NCI-H1436 (cell line): ENCODE measurements at places on chromosomes 5 and 9.
A peak's percentile ranks its signal among the peaks of the same experiment; 100 is the strongest.

DNA sequence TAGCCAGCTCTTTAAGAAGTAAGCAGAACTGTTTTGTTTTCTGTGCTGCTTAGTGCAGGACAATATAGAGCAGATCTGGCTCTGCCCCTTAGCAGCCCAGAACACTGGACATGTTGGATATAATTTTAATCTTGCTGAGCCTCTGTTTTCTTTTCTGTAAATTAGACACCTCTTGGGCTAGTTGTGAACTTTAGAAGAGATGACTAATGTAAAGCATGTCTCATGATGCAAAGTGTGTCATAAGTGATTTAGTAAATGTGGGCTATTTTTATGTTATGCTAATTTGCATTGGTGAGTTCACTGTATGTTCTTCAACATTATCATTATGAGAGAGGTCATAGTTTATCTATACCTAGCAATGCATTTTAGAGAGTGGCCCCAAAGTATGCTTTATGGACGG, 156.1 kb upstream of the ADAMTSL1 start:
- DNase-seq: no peak

GRCh38 chr5:60209146-60209840, 315.8 kb upstream of the PDE4D start:
- DNase-seq: no peak

DNA sequence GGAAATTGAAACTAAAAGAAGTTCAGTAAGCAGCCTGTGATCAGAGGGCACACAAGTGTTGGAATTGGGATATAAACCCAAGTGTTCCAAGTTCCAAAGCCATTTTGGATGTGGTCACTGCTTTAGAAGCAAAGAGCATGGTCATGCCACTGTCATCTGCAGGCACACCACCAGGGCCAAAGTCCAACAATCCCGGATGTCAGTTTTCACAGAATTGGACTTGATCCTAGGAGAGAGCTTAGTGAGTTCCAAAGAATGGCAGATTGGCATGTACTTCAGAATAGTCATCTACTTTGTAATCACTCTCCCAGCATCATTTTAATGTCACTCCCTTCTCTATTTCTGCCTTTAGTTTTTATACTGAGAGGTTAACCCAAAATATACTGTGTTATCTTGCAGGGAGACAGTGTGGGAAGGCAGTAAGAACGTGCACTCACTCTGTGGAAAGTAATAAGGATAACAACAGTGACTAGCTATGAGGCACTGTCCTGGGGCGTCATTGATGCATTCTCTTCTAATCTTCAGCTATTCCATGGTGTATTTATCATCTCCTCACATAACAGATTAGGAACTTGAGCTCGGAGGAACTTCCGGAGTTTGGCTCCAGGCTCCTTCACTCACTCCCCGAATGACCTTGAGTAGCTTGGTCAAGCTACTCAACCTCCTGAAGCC, 388.0 kb downstream of the ACTL7B start:
- DNase-seq: no peak

- no peak for DNase-seq
Observed at GRCh38 chr5:86101966-86102365, 515.8 kb upstream of the COX7C start.

DNA sequence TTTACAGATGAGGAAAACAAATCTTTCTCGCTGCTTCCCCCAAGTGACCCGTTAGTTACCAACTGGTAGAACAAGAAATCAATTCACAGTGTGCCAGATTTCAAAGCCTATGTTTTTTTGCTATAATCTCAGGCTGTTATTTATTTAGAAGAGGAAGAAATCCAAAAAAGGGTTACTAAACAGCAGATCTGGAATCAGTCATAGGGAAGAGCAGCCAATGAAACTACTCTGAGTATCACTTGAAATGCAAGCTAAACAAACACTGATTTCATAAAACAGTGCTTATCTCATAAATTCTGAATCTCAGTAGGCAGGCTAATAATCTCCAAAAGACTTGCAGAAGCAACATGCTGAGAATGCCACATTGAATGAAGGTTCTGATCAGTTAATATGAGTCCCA, 829.5 kb upstream of the ACO1 start:
- DNase-seq: no peak

GRCh38 chr5:133358271-133358670, 254.1 kb downstream of the FSTL4 start:
- no peak for DNase-seq

DNA sequence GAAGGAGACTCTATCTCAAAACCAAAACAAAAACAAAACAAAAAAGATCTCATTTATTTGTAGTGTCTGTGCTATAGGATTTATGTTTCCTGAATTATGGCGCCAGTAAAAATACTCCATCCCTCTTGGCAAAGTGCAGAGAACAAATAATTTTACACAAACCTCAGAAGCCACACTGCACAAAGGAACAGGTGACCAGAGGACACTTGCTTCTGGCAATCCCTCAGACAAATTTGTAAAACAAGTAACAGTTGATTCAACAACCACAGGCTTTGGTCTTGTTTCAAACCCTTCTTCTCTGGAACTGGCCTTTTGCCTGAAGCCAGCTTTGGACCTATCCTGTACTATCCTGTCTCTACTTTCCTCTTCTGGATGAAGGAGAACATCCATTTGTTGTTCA, 502.1 kb downstream of the DMAC1 start:
- no peak for DNase-seq

DNA sequence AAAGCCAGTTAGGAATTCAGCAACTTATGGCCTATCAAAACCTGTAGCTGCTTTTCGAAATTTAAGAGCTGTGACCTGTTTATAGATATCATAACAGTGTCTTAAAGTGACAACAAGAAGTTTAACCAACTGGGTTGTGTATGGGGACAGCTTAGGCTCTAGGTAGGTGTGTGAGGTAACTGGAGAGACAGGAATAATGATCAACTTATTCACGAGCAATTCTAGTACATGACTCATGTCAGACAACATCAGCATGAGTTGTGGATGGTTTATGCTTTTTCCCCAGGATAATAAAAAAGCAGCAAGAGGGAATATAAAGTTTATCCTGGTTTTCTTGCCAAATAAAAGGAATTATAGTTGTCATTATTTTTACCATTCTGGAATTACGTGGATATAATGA, 88.6 kb downstream of the GDNF start:
- DNase-seq: no peak

GRCh38 chr5:89011778-89012711, 129.1 kb upstream of the MEF2C start:
- no peak for DNase-seq

DNA sequence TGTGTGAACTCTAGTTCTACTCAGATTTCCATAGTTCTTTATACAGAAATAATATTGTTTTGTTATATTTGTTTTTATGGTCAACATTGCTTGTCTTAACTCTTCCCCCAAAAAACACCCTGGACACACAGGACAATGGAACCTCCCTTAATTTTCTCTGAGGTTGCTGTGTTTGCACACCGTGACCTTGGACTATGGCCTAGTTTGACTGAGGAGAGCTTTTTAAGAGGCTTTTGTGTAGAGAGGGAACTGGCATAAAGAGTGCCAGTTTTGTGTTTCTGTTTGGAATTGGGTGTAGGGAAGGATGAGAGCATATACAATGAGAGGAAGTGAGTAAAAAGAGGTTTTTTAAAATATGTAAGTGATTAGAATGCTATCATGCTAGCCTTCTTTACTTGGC, 101.1 kb upstream of the MEF2C start:
- no peak for DNase-seq

- DNase-seq: no peak
Observed at GRCh38 chr9:81473708-81474107, 215.6 kb downstream of the TLE1 start.

DNA sequence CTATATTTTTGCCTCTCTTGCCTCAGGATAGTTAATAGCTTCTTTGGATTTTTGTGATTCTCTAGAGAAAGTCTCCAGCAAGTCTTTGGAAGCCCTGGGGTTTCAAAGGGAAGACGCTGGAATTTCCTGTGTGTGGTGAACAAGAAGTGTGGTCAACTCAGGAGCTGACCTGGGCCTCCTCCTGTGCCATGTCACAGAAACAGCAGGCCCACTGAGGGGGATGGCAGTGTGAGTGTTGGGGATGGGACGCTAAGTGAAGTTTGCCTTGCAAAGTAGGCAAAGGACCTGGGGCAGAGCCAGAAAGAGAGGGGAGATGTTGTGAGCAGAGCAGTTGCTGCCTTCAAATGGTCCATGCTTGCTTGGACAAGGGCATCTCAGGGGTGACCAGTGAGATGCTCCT, 226.3 kb downstream of the DMRT2 start:
- DNase-seq: no peak

DNA sequence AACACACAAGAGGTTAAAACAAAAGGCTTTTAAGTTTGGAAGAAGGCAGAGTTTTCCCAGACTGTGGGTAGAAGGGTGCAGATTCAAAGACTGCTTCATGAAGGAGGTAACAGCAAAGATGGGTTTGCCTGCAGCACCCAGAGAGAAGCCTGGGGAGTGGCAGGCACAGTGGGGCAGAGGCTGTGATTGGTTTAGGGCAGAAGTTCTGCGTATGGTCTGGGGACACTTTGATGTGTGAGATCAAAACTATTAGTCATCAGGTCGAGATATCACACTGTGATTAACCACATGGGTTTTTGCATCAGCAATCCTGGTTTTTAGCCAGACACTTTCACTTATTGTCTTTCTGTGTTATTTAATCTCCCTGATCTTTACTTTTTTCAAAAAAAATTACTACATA, 188.8 kb upstream of the GLRA1 start:
- no peak for DNase-seq

DNA sequence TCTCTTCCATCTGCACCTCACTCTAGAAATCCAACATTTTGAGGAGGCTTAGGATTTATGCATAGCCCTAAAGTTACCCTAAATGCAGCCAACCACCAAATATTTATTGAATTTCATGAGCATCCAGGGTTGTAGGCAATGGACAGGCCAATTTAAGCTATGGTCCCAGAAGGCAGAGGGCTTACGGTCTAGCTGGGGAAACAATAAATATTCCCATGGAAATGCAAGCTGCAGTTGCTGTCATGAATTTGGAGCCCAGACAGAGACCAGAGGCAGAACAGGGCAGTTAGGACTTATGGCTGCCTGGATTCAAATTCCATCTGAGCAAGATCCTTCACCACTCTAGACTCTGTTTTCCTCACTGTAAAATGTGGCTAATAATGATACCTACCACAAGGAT, 9.1 kb upstream of the INSYN2B start:
- no peak for DNase-seq

DNA sequence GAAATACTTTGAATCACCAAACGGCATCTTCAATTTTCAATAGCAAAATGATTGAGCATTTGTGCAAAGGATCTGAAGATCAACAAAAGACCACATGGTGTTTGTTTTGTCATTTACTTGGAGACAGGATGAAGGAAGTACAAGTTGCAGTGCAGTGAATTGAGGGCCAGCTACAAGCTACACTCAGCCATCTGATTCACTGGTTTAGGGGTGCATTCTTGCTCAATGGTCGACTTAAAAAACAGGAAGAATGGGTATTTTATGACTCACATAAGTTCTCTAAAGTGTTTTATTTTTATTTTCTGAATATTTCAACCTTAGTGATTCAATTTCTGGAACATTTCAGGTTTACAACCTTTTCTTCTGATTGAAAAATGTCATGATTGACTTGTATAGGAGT, 412.1 kb upstream of the ADAMTSL1 start:
- no peak for DNase-seq

- DNase-seq: no peak
Observed at GRCh38 chr5:105929858-105930257, 1740.9 kb downstream of the EFNA5 start.

- no peak for DNase-seq
Observed at GRCh38 chr9:38368731-38369130, 23.8 kb upstream of the ALDH1B1 start.

GRCh38 chr5:156359476-156359875, 32.5 kb downstream of the SGCD start:
- no peak for DNase-seq

DNA sequence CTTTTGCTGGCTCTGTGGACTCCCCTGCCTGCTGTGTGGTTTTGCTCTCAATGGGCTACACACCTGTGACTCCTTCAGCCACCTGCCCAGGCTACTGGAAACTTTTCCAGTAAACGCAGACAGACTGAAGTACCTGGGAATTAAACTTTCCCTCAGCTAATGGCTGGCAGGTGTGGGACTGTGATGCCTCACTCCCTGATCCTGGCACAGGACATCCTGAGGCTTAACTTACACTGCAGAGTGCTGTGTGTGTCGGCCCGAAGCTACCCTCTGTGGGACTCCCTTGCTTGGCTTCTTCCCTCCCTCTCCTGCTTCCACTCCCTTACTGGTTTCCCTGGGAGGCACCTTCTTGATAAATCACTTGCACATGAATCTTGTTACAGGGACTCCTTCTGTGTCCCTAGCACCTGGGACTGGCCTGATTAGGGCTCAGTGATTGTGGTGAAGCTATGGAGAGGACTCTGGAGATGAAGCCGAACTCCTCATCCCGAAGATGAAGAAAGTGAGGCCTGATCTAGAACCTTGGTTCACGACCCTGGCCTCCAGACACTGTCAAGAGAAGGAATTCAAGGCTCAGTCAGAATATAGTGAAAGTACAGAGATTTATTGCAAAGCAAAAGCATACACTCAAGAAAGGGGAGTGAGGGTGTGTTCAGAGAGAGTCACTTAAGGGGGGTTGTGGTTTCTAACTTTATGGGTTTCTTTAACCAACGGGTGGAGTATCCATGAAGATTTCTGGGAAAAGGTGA, 113.4 kb upstream of the ALDH1B1 start:
- no peak for DNase-seq

DNA sequence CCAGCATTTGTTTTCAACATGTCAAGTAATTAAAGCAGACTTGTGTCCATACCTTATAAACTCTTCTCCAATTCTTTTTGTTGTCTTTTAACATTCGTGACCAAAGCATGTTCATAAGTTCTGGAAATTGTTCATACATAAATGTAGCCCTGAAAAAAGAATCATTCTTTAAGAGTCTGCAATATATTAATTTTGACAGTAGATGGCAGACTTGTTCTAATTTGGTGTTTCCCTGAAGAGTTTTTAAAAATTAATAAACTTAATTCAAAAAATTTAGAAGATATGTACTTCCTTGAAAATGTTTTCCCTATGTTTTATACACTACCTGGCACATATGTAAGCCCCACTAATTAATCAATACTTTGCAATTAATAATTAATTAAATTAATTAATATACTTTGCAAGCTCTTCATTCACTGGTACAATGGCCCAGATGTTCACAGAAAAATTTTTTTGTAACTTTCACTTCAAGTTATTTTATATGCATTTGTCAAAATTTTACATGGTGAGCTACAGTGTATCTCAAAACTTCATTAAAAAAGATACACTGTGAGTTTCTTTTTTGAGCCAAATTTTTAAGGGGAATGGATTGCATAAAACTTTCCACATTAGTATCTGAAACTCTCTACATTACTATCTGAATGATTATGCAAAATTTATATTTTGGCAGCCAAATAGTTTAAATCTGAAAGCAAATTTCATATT, 42.1 kb downstream of the CLINT1 start:
- peak; percentile 25 for DNase-seq

GRCh38 chr5:171845857-171846256, 60.2 kb downstream of the SMIM23 start:
- no peak for DNase-seq

GRCh38 chr5:97107318-97107717, 35.1 kb downstream of the LIX1 start:
- DNase-seq: no peak

GRCh38 chr5:136212252-136212721, 19.3 kb upstream of the SMIM32 start:
- DNase-seq: peak; percentile 36

- DNase-seq: no peak
Observed at GRCh38 chr5:53357439-53357838, 123.0 kb upstream of the FST start.

GRCh38 chr5:147906326-147907095, at the start of gene C5orf46:
C5orf46 (minus strand) TSS chr5:147906538; CDS start chr5:147906501, 37 bp downstream.
- DNase-seq: no peak
